Activated CD4-positive, alpha-beta T cell treated with anti-CD3 and anti-CD28 coated beads, Interleukin-2, amount 50 U/mL, for 24 hours (primary cell): ENCODE measurements at places on chromosomes 3 and 15.

- DNase-seq = no peak
Observed at GRCh38 chr3:23944007-23944783, 891 bp upstream of the NR1D2 start.

DNA sequence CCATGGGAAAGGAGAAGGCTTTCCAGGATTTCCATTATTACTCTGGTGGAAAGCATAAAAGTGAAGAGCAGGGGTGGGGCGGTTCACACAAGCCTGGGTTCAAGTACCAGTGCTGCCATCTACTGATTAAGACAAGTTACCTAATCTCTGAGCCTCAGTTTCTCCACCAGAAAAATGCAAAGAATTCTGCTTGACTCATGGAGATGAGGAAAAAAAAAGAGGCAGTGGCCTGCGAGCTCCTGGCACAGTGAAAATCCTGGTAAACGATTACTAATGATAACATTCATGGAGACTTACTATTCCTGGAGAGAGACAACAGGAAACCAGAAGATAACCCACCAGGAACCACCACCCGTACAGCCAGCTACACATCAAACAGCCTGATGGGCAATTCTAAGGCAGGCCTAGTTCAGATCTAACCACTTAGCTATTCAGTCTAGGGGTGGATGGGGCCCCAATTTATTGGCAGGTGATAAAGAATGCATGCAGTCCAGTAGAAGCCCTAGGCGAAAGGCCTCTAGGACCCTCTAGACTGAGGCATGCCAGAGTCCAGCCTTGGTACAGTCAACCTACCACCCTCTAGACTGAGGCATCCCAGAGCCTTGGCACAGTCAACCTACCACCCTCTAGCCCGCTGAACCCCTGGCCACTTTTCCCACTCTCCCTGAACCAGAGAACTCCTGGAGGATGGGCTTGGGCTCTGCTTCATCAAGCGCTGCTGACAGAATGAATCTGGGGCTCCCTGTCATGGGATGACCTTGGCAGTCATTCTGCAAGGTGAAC is 2.5 kb downstream of the AMOTL2 start:
- DNase-seq = no peak

DNA sequence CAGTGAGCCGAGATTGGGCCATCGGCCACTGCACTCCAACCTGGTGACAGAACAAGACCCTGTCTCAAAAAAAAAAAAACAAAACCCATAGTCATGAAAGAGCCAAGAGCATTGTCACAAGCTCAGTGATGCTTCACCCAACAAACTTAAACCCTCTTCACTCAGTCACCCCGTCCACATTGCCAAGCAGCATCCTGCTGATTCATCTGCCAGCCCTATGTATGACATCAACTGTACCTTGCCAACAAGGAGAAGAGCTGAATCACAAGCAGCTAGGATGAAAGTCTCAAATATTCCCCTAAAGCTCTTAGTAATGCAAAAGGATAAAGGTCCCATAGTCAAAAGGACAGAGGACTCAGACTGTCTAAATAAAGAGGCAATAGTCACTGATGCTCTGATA is 90.0 kb downstream of the ANO10 start:
- no peak for DNase-seq

DNA sequence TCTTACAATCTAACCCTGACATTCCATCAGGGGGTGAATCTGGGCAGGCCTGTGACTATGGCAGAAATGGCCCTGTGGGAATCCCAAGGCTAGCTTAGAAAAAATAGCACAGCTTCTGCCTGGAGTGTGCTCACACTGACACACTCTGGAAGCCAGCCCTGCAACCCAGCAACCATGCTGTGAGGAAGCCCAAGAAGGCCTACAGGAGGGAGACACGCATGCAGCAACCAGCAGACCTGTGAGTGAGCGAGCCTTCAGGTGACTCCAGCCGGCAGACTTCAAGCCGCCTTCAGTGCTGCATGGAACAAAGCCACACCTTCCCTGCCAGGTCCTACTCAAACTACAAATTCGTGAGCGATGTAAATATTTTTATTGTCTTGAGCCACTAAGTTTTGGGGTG is 26.1 kb downstream of the RAB6B start:
- DNase-seq = no peak

DNA sequence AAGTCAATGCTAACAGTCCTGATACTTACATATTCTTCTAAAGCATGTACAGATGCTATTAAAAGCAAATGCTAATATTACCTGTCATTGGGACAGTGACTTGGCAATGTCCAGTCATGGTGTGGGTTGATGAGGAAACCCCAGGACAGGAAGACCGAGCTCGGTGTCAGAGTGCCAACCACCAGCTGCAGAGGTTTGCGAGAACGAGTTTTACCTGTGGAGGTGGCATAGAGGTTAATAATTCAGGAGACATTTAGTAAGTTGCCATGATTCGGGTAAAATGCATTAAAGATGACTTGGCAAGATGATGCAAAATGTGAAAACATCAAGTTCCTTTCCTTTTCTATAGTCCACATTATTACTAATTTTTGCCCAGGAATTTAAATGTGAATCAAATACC is 94.5 kb downstream of the ABI3BP start:
- DNase-seq = no peak

- DNase-seq = no peak
Observed at GRCh38 chr3:34934660-34935059, 704.7 kb upstream of the ARPP21 start.

- no peak for DNase-seq
Observed at GRCh38 chr3:194128202-194128918, 7.6 kb upstream of the HES1 start.

DNA sequence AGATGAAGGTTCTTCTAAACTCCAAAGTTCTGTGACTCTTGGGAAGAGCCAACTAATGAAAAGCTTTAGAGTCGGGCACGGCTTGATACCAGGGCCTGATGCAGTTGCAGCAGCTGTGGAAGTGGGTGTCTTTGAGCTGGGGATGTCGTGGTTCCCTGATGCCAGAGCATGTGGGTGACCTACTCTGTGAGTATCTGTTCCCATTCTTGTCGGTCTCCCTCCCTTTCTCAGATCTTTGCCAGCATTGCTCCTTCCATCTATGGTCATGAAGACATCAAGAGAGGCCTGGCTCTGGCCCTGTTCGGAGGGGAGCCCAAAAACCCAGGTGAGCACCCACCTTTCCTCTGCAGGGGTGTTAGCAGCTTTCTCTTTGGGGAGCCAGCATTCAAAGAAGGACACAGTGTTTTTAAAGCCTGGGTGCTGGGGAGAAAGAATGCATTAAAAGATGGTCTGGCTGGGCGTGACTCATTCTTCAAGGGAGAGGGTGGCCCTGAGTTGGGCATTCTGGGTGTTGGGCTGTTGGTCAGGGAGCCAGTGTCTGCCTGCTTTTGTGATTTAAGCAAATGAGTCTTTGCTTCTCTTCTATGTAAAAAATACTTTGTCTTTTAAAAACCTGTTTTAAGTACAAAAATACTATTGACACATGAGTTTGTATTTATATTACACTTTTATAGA is 13.2 kb upstream of the PODXL2 start:
- no peak for DNase-seq

DNA sequence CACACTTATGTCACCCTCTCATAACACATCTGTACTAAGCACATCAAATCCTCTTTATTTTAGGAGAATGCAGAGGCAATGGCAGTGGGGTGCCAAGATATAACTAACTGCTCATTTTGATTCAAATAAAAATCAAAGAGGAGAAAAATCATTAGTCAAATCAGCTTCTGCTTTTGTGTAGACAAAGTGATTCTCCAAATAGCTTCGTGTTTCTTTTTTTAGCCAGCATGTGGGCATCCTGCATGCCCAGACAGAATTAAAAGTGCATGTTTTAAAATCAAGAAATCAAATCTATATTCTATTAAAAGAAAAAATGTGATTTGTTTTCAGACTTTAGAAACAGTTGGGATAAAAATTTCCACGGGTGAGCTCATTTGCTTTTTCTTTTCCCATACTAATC is 761.3 kb upstream of the CFAP20DC start:
- no peak for DNase-seq

DNA sequence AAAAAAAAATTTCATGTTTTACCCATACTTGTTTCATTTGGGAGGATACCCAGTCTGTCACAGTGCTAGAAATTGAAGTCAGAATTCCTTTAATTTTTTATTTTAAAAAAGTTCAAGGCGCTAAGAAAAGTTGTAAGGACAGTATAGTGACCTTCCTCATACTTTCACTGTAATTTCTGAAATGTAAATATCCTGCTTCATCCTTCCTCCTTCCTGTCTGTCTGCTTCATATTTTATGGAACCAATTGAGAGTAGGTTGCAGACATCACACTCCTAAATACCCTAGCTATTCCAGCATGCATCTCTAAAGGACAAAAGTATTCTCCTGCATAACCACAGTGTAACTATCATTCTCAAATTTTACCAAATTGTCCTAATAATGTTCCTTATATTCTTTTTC is 35.8 kb downstream of the CMTM8 start:
- no peak for DNase-seq

GRCh38 chr3:168794427-168794826 is 698.7 kb upstream of the GOLIM4 start:
- DNase-seq = no peak

- DNase-seq = no peak
Observed at GRCh38 chr3:39139442-39139841, 13.9 kb downstream of the CSRNP1 start.

GRCh38 chr3:102024270-102024904 is 175.1 kb downstream of the NFKBIZ start:
- no peak for DNase-seq

GRCh38 chr3:116607205-116607604 is 102.4 kb upstream of the TUSC7 start:
- DNase-seq = no peak
